ENCODE measurements at places on chromosomes 5 and 9.

DNA sequence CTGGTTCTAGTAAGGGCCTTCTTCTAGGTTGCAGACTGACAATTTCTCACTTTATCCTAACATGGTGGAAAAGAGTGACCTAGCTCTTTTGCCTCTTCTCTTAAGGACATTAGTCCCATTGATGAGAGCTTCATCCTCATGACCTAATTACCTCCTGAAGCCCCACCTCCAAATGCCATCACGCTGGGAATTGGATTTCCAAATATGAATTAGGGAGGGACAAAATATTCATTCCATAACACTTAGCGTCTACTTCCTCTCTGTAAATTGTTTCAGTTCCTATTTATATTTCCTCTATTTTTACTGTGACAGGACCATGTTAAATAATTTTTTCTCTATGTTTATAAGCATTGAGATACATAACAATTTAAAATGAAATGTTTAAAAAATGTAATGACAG lies 408.8 kb downstream of the CDH10 start:
- no peak for DNase-seq

DNA sequence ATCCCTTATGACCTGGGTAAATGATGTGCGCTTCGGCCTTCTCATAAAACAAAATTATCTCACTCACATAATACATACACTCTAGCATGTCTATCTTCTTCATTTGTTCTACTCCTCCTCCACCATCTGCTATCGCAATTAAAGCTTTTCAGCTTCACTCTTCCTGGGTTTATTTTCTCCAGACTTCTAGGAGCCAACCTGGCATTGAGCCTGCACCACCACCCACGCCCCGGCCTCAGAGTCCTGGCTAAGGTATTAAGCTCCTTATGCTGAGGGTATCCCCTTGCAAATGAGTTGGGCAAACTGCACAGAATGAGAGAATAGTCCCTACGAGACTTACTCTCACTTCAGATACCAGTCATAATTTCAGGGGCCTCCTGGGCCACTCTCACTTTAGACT lies 236.1 kb upstream of the CDH12 start:
- no peak for DNase-seq

DNA sequence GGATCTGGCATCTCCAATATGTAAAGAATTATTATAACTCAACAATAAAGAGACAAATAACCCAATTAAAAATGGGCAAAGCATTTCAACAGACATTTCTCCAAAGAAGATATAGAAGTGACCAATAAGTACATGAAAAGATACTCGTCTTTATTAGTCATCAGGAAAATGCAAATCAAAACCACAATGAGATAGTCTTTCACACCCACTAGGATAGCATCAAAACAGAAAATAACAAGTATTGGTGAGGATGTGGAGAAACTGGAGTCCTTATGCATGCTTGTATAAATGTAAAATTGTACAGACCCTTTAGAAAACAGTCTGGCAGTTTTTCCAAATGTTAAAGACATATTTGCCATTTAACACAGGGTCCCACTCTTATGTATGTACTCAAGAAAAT lies 39.1 kb upstream of the ITGA1 start:
- peak; percentile 53 for DNase-seq

GRCh38 chr5:150615141-150615699 lies 25.2 kb upstream of the SYNPO start:
- no peak for DNase-seq

- DNase-seq, result no peak
These were observed 320.0 kb downstream of the ENC1 start for GRCh38 chr5:74320526-74320925.

DNA sequence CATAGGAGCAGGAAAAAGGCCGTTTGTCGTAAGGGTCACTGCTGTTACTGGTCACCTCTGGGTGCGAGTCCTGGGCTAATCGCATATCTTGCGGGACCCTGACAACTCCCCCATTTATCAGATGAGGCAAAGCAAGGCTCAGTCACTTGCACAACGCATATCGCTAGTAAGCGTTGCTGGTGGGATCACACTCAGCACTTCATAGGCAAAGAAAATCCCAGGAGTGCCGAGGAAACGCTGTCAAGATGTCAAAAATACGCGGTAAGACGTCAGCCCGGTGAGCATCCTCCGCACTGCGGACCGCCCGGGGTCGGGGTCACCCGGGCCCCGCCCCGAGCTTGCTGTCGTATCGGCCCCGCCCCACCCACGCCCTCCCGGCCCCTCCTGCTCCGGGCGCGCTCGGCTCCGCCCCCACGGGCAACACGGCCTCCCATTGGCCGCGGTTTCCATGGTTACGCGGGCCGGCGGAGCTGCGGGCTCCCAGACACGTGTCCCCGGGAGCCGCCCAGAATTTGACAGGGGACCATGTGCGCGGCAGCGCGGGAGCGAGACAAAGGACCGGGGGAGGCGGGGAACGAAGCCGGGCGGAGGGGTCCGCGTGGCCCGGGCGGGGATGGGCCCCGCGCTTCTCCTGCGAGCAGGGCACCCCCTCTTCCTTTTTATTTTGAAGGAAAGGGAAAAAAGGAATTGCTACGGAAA lies 80.2 kb upstream of the IER5L start:
- peak; percentile 89 for DNase-seq

DNA sequence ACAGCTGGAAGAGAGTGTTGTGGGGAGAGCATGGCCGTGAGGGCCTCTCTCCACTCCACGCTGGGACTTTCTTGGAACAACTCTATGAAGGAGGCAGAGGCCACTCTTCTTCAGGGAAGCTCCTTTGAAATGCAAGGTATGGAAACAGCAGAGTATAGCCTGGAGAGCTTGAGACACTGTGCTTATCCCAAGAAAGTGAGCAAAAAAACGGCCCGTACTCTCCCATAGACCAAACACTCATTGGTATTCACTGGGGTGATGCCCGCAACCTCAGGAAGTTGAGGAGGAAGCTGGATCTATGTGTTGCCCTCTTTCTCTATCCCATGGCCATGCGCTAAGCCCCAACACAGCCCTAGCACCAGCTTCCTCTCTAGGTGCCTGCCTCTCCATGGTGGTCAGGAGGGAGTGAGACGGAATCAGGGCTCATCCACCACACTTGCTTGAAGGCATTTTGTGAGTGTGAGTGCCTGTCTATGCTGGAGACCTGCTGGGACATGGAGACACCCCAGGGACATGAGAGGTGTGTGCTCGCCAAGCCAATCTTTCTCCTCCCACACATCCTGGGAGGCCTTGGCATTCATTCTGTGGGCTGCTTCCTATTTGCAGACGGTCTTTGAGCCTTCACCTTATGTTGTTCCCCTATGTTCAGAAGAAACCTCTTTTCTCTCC lies 616.6 kb downstream of the IRX1 start:
- DNase-seq, result no peak

DNA sequence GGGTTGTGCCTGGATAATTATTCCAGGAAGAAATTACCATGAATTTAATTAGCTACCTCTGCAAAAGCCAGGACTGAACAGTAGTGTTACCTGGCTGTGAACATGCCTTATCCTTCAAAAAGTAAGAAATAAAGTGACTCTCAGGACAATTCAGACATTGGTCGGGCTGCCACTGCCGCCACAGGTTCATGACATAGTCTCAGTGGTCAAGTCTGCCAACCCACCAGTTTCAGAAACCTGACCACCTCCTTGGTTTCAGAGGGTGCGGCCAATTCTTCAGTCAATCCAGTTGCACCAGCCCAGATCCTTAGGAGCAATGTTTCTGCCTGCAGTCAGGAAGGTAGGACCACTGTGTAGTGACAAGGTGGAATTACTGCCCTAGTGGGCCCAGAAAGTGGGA lies 593.1 kb upstream of the DAB2 start:
- DNase-seq, result no peak

DNA sequence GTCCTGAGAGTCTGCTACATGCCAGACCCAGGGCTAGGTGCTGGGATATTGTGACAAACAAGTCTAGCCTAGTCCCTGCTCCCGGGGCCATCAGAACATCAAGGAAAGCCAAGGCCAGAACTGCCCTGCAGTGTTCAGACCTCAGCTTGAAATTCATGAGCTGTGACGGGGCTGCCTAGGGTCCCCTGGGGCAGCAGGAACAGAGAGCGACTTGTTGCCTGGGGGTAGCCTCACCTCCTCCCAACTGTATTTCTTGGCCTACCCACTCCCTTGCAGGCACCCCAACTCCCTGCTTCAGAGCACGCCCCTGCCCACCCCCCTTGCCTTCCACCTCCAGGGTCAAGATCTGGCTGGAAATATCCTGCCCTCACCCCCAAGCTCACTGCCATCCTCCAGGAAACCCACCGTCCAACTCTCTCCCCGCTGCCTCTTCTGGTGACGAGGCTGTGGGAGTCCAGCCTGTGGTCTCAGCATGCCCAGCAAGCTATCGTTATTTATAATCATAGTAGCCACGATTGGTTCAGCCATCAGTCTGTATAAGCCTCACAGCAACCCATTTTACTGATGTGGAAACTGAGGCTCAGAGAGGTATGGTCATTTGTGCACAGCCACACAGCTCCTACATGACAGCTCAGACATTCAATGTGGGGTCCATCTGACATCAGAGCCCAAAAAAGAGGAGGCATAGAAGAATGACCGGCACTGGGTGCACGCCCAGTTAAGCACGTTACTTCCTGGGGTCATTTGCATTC lies 10.7 kb downstream of the DNM1 start:
- DNase-seq, result no peak

DNA sequence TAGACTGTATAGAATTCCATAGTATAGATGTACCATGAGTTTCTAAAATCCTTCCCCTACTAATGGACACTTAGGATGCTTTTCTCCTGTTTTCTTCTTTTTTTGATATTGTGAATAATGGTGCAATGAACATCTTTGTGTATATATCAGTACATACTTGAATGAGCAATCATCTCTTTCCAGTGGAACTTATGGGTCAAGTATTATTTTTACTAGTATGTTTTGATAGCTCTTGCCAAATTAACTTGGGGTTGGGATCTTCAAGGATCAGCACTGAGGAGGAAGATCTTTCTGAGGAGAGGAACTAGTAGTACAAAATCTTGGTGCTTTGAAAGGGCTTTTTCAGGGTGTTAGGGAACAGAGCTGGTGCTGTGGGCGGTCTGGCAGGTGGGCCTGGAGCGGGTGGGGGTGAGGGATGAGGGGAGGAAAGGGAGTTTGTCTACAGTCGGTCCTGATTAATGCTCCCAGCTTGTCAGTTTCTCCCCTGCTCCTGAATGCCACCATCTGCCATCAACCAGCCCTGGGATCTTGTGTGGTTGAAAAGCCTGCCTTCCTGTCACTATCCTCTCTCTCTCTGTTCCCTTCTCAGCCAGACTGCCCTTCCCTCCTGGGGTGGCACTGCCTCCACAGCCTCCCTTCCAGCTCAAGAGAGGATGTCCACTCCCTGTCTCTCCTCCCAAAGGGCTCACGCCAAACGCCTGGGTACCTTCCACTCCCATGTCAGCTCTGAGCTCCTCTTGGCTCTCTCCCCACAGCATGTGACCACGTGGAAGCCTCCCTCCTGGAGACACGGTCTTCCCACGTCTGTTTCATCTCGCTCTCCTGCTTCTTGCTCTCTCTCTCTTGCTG lies 185.9 kb downstream of the DAB2IP start:
- DNase-seq, result no peak

DNA sequence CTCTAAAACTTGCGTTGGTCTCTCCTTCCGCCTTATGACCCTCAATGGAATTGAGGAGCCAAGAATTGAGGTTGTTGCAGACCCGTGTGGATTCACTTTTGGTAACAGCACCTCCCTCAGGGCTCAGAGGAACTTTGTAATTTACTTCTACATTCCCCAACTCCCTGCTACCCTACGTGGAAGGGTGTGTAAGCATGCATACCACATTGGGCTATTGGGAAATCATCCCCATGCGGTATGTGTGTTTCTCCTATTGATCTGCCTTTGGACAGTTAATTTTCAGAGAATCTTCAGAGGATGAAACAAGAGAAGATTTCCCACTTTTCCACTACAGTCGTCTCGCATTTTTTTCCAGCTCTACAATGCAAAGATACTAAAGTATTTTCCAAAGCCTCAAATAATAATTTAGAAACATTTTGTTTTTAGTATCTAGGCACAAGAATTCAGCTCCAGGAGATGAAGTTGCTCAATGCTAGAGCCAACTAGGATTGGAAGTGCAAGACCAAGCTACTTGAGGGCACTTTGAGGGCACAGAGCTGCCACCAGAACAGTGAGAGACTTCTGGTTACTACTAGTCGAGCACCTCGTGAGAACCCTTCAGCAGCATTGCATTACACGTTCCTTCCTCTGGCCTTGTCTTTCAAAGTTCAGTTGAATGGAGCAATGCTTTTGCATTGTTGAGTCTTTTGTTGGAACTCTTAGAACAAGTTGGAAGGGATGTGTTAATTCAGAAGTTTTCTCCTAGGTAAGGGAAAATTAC lies 3.4 kb downstream of the C1QTNF3 start:
- no peak for DNase-seq

- DNase-seq, result no peak
These were observed 84.5 kb upstream of the RAI14 start for GRCh38 chr5:34571677-34572041.

DNA sequence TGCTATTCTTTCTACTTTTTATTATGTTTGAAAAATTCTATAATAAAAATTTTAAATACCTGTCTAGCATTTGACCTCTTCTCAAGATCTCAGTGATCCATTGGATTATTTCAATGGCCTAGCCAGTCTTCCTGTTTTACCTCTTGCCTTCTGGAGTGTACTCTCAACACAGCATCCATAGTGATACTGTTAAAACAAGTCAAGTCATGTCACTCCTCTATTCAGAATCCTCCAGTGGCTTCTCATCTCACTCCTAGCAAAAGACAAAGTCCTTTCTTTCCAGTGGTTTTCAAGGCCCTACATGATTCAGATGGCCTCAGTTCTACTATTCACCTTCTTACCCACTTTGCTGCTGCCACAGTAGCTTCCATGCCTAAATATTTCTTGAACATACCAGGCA lies 1.8 kb downstream of the MARVELD2 start:
- no peak for DNase-seq

GRCh38 chr9:70964861-70965260 lies 156.6 kb downstream of the TRPM3 start:
- DNase-seq, result no peak

- no peak for DNase-seq
These were observed 42.0 kb downstream of the PIP5K1B start for GRCh38 chr9:68747043-68747533.

GRCh38 chr9:124820698-124821623 lies 32.3 kb upstream of the WDR38 start:
- DNase-seq, result no peak

GRCh38 chr5:140042393-140042642 lies 781 bp downstream of the NRG2 start:
- DNase-seq, result no peak

GRCh38 chr5:174404848-174405247 lies 319.5 kb upstream of the MSX2 start:
- DNase-seq, result no peak

- peak; percentile 85 for DNase-seq
These were observed at the start of gene EMB for GRCh38 chr5:50440651-50441492. Gene EMB, minus strand, starts transcription at chr5:50441288. Its CDS starts 137 bp downstream, at chr5:50441151.

- no peak for DNase-seq
These were observed 60.3 kb downstream of the TENT4A start for GRCh38 chr5:6773342-6774035.

- peak; percentile 70 for DNase-seq
These were observed 52.3 kb downstream of the TLE4 start for GRCh38 chr9:79623799-79624721.

- no peak for DNase-seq
These were observed 53.0 kb downstream of the TEK start for GRCh38 chr9:27162045-27162444.

- DNase-seq, result no peak
These were observed 10.2 kb downstream of the RECK start for GRCh38 chr9:36046923-36047322.
